ENCODE measurements at places on chromosomes 2 and 18.
A peak's percentile ranks its signal among the peaks of the same experiment; 100 is the strongest.

DNA sequence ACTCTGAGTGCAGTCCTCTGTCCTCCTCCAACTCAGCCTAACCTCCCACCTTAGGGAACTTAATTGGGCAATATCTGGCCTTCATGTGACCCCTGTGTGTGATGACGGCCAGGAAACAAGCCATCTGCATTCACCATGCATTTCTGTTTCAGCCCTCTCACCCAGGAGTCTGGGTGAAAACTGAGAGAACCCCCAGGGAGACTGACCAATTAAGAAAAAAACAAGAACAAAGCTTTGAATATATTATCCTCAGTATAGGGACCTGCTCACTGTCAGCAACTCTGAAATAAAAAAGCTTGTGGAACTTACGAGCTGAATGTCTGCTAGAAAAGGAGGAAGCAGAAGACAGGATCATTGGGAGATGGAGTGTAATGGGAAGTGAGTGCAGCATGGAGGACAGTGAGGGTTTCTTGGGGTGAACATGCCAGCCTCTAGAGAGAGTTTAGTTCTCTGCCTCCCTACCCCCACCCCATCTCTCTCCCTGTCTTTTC is 9.5 kb downstream of the MAPRE2 start:
- no peak for DNase-seq

- no peak for DNase-seq
These were observed 18.6 kb downstream of the UNC80 start for GRCh38 chr2:209790066-209790728.

DNA sequence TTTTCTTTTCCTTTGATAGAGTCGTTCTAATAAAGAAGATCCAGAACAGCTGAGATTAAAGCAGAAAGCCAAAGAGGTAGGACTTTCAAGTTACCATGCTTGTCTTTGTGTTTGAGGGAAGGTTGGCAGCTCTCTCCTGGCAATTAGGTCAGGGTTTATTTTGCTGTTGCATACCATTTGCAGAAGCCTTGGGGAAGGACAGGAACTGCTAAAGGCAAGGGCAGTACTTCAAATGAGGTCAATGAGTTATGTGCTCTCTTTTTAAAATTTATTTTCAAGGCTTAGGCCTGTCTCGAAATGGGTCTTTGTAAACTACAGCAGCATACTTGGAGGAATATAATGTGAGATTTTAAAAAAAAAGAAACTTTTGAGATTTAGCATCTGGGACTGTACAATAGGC is 108.9 kb downstream of the TAF4B start:
- DNase-seq, result no peak

DNA sequence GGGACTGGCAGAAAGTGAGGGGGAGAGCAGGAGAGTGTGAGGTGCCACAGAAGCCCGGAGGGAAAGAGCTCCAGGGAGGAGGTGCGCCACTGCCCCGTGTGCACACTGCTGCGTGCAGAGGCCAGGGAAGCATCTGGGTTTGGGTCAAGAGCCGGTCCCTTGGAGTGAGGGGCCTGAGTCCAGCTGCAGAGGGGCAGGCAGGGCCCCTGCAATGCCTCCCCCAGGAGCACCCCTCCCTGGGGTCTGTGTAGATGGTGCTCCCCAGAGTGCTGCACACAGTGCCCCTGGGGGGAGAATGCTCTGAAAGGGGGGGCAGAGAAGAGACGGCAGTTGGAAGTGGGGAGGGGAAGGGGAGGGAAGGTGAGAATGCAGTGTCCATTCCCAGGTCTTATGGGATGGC is 3.7 kb upstream of the LIMS2 start:
- no peak for DNase-seq

DNA sequence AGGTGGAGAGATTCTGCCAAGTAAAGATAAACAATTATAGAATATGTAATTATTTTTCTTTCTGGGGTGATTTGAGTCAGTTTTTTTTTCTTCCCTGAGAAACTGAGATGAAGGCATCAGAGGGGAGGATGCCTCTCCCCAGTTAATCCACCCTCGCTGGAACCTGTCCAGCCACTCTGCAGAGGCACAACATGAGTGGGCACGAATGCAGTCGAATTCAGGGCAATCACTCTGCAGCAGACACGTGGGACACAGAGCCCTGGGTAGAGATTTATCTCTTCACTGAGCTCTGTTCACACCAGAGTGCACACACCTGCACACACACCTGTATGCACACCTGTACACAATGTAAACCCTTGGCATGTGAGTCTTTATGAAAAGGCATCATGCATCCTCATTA is 154.2 kb downstream of the DCDC2C start:
- DNase-seq, result no peak

- DNase-seq, result no peak
These were observed 99.1 kb downstream of the PRPF40A start for GRCh38 chr2:152618193-152618564.

DNA sequence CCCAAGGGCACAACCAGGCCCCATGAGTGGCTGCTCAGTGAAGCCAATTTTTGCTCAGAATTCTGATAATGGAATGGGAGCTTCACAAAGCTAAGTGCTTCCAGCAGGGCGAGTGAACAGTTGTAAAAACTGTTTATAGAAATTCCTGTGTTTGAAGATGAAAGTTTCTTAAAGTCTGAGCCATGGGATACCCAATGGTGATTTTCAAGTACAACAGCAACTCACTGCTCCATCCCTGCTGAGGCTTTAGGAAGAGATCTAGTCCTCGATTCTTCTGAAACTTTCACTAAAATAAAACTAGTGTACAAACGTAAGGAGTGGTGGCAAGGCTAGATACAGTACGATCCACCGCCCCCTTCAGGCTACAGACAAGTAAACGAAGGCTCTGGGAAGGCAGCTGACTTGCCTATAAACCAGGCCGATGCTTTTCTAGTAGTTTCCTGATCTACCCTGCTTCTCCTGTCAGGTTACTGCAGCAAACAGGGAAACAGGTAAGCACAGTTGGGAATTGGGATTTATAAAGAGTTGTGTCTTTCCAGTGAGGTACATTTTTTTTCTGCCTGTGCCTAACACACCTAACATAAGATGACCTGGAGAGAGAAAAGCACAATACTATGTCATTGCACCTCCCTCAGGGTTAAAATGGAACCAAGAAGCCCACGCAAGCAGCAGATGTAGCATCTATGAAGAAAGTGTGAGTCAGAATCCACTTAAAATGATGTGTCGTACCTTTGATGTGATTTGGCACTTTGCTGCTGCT is 108.7 kb downstream of the UXS1 start:
- no peak for DNase-seq

DNA sequence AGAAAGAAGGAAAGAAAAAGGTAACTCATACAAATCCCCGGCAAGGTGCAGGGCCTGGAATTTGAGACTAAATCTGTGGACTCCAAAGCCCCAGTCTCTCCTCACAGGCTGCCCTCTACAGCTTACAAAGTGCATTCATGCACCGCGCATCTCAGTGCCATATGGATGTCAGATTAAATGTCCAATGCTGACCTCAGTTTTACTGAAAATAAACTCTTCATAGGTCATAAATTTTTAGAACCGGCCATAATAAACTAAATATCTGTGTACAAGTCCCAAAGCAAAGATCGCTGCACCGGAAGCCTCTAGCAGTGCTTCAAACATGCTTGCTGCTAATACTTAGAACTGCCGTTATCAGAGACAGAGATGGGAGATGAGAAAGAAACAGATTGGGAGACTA is 17.7 kb downstream of the ST6GAL2 start:
- no peak for DNase-seq

- no peak for DNase-seq
These were observed 66.8 kb downstream of the LINC00305 start for GRCh38 chr18:64082054-64082453.

DNA sequence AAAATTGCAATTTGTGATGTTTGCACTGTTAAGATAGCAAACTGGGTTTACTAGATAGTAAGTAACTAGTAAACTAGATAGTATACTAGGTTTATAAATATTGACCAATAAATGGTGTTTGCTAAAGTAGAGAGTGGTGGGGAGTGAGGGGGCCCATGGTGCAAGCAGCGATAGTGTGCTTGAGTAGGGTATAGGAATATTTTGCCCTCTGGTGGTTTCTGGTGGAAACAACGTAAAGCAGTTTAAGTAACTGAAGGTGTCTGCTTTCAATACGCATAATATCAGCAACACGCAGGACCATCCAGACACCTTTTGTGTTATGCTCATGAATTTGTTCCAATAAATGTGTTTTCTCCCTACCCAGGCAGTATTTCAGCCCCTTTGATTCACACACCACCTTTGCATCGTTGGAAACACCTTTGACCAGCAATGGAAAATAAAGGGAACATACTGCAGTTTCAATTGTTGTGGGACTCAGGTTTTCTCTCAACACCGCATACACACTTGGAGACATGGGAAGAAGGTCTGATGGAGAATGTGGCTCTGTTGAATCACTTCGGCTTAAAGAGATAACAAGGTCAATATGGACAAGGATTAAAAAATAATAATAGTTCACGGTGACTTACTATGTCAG is 16.7 kb upstream of the STAT1 start:
- DNase-seq, result no peak

DNA sequence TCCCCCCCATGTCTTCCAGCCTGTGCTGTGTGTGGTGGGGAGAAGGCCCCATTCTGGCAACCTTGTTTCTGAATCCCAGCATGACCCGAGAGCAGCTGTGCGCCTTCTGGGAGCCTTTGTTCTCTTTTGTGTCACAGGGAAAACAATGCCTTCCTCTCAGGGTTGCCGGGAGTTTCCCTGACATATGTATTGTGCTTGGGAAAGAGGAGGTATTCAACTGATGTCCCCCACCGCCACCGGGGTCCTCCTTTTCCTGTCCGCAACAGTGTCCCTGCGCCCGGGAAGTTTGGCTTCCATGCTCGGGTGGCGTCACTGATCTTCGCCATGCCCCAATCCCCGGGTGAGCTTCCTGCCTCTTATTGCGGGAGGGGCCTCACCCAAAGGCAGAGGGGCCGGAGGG is 77.5 kb upstream of the ASB18 start:
- DNase-seq, result no peak

DNA sequence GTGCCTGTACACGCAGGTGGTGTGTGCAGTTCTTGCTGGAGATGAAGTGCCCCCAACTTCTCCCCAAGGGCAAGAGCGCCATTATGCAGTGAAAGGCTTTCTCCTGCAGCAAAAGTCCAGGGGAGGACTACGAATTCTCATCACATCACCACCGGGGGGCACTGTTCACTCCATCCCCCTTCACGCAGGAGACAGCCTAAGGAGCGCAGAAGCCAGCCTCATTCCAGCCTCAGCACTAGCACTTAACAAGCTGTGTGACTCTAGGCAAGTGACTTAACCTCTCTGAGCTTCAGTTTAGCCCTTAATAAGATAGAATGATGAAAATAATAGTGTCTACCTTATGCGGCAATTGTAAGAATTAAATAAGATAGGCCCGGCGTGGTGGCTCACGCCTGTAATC is 32.3 kb downstream of the DNMT3A start:
- peak; percentile 39 for DNase-seq

DNA sequence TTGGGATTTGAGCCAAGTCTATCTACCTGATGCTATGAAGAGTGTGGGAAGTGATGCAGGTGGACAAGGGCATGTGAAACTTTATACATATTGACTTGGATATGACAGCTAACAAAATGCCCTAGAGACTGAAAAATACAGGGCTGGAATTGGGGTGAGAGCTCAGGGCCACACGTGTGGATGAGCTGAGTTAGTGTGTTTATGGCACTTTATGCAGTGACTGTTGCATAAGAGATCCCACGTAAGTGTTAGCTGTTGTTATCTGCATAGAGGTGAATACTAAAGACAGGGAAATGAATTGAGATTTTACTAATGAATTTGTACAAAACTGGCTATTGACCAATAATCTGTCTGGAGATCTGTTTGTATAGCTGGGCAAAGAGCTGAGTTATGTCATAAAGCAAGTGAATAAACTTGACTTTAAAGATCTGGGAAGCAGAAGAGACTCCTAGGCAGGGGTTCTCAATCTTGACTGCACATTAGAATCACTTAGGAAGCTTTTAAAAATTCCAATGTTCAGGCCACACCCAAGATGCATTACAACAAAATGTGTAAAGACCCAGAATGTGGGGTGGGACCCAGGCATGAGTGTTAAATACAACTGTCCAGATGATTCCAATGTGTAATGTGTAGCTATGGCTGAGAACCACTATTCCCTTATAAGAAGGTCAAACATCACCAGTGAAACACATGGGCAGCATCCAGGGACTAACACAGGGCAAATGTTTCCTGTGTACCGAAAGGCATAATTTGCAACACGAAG is 74.2 kb upstream of the STK17B start:
- no peak for DNase-seq

DNA sequence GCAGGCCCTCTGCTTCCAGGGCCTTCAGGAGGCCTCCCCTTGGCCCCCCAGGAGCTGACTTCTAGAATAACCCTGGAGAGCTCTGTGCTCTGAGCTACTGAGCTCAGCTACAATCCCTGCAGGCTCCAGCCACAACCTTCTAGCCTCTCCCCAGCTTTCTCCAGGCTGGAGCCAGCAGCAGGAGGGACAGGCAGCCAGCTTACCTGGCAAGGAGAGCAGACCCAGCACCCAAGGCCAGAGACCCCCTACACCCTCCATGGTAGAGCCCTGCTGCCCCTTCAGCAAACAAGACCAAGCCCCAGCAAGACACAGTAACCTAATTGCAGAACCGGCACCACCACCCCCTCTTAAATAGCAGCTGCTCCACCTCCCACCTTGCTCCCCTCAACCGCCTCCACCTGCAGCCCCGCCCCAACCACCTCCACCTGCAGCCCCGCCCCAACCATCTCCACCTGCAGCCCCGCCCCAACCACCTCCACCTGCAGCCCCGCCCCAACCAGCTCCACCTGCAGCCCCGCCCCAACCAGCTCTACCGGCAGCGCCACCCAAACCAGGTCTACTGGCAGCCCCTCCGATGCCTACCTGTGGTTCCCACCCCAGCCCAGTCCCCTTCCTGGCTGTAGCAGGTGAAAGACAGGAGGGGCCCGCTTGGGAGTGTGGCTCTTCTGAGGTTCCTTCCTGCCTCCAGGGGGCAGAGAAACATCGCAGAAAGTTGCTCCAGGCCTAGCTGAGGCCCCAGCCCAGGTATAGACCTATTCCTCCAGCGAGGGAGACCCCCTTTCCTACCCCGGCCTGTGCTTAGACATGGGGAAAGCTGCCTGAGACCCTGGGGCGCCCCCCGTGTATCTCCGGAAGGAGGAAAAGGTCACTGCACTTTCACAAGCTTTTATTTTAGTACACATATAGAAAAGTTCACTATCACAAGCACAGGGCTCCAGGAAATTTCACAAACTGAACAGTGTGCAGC is at the start of gene ASTL:
ASTL (minus strand) TSS at position 324 of the 967 bp plus-strand sequence; CDS start at position 258, 66 bp downstream.
- DNase-seq, result no peak

- DNase-seq, result no peak
These were observed 56.7 kb upstream of the FHL2 start for GRCh38 chr2:105455488-105456003.

DNA sequence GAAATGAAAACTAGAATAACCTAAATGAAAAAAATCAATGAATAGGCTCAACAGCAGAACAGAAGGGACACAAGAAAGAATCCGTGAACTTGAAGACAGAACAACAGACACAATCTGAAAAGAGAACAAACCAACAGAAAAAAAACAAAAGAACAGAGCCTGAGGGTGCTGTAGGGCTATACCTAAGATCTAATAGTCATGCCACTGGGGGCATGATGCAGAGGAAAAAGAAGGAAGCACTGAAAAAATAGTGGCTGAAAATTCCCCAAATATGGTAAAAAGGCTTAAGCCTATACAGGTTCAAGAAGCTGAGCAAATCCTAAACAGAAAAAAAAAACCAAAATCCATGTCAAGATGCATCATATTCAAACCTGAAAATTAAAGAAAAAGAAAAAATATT is 50.3 kb downstream of the KANSL3 start:
- DNase-seq, result no peak

- no peak for DNase-seq
These were observed 278.7 kb upstream of the KLHL29 start for GRCh38 chr2:23106242-23106785.

GRCh38 chr2:229431327-229431954 is 160.4 kb upstream of the PID1 start:
- no peak for DNase-seq

- no peak for DNase-seq
These were observed 24.3 kb upstream of the VIT start for GRCh38 chr2:36672199-36672598.

Data from stimulated activated CD8-positive, alpha-beta memory T cell treated with anti-CD3 and anti-CD28 coated beads, Interleukin-15, amount 100 ng/mL, for 48 hours (primary cell).